ENCODE measurements at places on chromosomes 3 and 15.

DNA sequence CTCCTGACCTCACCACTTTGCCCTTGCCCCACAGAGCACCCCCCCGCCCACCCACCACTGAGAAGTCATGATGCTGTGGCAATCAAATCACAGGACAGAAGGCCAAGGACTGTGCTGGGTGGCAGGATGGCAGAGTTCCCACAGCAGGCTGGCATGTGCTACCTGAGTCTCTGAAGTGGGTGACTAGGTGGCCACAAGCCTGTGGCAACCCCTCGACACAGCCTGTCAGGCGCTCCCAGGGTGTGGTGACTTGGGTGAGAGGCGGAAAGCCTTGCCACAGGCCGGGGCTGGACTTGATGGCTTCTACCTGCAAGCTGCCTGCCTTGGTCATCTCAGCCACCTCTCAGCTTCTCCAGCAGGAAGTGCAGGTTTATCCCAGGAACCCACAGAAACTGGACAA is 15.6 kb upstream of the DUSP7 start:
- no peak for DNase-seq

DNA sequence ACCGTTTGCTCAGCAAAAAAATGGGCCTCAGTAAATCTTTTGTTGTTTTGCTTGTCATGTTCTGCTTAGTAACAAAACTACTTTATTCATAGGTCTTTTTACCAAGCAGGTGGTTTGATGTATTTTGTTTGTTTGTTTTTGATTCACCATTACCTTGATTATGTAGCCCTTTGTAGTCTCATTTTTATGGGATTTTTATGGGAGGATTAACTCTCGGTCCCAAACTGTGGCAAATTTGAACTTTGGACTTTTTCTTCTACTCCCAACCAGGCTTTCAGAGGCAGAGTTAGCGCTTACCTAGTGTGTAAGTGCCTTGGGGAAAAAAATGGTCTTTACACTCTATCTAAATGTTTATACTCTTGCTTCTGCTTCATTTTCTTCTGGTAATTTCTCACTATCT is 276.7 kb upstream of the POU1F1 start:
- no peak for DNase-seq

- no peak for DNase-seq
Measured at GRCh38 chr3:185713015-185713414, 111.8 kb downstream of the IGF2BP2 start.

DNA sequence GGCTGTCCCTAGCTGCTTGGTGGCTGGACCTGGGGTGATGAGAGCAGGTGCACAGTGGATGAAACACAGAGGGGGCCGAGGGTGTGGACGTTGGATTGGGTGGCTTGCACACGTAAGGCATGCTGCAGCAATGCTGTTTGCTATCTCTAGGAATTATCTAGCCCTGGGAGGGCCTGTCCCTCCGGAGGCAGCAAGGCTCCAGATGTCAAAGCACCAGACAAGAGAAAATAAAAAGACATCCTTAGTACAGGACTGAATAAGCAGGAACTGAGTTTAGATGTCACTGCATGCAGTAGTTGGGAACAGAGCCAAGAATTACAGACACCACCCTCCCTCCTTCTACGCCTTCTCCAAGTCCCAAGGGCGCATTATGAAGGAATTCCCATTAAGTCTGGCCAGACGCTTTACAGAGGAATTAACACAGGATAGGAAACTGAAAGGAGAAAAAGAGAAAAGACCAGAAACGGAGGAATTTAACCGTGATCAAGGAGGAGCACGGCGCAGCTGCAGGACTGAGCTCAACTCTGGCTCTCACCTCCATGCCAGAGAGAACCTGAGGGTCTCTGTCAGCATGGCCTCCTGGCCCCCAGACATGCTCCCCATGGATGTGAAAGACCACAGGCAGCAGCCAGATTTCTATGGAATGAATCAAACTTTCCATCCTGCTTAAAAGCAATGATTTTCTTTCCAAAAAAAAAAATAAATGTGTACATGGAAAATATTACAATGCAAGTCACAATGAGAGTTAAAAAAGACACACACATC is 13.8 kb downstream of the ATP10A start:
- peak; percentile 29 for DNase-seq

DNA sequence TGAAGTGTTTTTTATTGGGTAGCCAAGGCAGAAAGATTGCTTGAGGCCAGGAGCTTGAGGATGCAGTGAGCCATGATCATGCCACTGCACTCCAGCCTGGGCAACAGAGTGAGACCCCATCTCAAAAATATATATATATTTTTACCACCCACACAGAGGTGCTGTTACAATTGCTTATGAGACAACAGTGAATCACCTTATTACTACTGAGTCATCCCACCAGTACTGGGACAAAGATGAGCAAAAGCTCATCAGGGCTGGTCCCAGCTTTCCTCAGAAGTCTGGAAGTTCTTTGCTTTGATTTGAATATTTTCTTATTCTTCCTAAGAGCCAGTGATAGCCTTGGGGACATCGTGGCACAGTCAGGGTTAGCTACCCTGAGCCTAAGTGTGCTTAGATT is 207.7 kb downstream of the SOX2 start:
- no peak for DNase-seq

GRCh38 chr3:124360563-124360962 is 368.6 kb upstream of the ROPN1 start:
- DNase-seq: no peak

GRCh38 chr3:143601723-143602484 is 246.4 kb downstream of the SLC9A9 start:
- DNase-seq: peak; percentile 96

GRCh38 chr3:194205675-194206133 is 69.8 kb downstream of the HES1 start:
- DNase-seq: no peak

GRCh38 chr3:54345847-54346375 is 223.6 kb downstream of the CACNA2D3 start:
- no peak for DNase-seq

- no peak for DNase-seq
Measured at GRCh38 chr15:89888214-89888804, 5.5 kb downstream of the AP3S2 start.

GRCh38 chr3:51621091-51621892 is 49.8 kb upstream of the TEX264 start:
- no peak for DNase-seq

DNA sequence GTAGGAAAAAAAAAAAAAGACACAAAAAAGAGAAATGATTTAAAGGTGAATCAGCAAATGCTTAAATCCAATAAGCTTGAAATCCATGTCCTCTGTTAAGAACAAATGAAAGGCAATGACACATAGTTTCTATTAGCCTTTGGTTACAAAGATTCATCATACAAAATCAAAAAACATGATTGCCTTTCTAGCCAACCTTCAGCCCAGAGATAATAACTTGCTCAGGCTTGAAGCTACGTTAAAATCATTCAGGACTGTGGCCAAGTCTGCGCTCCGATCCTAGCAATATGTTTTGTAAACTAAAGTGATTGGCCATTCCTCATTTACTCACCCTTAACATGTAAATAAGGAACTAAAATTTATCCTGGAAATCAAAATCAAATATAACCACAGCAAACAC is 556.7 kb downstream of the FGF12 start:
- DNase-seq: no peak

DNA sequence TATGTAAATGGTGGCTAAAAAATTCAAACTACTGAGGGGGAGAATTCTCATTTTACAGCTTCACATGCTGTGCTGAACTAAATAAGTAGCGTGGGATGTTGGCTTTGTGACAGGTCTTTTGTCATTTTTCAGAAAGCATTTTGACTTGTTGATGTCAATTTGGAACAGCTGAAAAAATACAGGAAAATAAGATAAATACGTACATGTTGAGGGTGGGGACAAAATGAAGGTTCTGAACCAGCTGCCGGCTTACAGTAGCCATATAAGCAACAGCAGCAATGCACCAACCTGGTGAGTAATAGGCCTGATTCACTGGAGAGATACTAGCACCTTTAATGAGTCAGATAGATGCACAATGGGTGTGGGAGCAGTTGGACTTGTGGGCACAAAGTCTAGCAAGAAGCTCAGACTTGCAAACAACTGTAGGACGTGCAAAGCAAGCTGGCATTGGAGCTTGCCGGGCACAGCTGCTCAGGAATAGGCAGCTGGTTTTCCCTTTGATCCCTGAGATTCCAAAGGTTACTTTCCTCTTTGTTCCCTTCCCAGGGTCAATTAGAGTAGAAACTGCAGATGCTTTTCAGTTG is 12.9 kb downstream of the B3GNT5 start:
- DNase-seq: no peak

- no peak for DNase-seq
Measured at GRCh38 chr3:48561045-48561736, 2.4 kb downstream of the UCN2 start.

DNA sequence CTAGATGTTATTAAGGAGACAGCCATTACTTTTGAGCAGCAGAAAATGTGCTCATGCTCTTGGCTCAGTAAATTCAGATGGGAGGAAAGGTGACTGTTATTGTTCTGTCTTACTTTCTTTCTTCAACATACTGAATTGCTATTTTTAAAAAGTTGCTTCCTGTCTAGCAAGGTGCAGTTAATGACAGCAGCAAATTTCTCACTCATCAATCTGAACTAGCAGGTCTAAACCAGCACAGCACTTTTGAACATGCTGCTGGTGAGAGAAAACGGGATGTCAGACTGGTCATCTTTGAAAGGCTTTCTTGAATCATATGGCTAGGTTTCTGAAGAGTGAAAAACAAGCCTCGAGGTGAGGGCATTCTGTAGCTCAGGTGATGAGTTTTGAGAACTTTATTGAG is 384.7 kb downstream of the MFSD1 start:
- no peak for DNase-seq

DNA sequence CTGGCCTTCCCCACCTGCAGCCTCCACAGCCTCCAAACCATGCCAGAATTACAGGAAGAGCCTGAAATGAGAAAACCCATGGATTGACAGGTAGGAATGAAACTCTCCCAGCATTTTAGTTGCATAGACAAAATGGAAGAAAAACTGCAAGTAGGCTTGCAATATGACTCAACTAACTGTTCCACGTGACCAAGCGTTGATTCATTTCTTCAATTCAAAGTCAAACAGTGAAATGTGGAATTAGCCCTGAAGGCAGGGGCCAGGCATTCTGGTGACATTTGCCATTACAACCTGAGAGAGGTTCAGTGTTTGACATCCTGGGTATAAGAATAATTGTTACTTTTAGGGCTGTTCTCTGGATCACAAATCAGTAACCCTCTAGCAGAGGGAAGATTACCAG is 676.5 kb upstream of the CFAP20DC start:
- no peak for DNase-seq

DNA sequence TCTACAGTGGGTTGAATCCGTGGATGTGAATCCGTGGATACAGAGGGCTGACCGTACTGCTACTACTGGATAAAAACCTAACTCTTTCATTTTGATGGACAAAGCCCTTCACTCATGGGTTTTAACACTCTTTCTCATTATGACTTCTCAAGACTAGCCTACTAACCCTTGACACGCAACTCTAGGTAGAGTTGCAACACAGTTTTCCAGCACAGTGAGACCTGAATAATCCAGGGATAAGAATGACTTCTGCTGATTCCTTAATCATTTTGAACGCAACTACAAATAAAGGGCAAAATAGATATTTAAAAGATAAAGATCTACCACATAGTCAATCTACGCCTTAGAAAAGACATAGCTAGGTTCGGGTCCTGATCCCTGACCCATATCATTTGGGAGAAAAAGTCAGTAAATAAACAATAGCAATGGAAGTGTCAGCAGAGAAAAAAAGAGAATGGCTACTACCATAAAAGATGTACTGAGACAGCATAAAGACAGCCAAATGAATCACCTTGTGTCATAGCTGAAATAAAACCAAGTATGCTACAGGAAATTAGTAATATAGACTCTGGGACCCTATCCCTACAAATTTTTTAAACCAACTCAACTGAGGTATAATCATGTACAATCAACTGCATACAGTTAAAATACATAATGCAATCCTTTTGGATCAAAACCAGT is 87.6 kb downstream of the DPH6 start:
- DNase-seq: no peak

- DNase-seq: no peak
Measured at GRCh38 chr15:69557020-69557706, 104.5 kb downstream of the RPLP1 start.

DNA sequence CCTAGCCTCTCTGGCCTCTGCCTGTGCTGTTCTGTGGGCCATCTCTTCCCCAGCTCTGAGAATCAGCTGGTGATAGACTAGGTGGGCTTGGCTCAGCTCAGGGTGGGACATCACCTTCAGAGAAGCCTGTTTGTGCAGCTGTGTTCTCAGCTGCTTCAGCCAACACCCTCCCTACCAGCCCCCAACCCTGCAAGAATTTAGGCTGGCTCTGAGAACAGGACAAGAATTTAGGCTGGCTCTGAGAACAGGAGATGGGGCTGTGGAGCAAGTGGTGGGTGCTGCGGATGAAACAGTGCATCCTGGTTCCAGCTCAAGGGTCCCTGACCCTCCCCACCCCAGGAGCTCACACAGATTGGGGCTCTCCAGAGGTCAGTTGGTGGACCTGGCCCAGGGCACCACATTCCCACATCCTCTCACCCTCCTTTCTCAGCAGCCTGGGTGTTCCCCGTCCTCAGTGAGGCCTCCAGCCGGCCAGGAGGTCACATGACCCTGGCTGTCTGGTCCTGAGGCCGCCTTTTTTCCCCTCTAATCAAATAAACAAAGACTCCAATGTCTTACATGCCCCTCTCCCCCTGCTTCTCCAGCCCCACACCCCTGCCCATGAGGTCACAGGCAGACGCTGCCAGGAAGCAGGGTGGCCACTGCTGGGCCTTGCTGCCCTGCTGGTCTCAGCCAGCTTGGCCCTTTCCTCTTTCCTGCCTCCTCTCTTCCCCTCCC is 14.9 kb downstream of the PLEKHO2 start:
- DNase-seq: no peak

DNA sequence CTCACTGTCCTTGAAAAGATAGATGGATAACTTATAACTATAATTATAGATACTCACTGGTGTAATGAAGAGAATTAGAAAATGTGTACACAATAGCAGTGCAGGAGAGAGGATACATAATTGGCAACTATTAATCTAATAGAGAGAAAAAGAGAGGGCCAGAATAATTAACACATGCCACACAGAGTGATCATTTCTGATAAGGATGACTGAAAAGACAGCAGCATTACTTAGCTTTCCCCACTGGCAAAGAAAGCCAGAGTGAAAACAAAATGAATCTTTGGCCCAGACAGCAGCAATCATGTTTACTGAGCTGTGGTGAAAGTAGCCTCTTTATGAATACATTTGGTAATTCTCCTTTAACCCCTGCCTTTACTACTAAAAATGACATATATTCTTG is 493.3 kb upstream of the ROBO1 start:
- no peak for DNase-seq

GRCh38 chr3:71005702-71006321 is 577.7 kb downstream of the FOXP1 start:
- DNase-seq: no peak

GRCh38 chr3:152328841-152329240 is 60.1 kb downstream of the MBNL1 start:
- DNase-seq: peak; percentile 32

- no peak for DNase-seq
Measured at GRCh38 chr3:119494597-119494996, 3.8 kb upstream of the TIMMDC1 start.

- no peak for DNase-seq
Measured at GRCh38 chr3:172175254-172175599, 135.8 kb downstream of the FNDC3B start.

GRCh38 chr3:114318295-114318694 is 24.5 kb downstream of the TIGIT start:
- no peak for DNase-seq

All from urinary bladder (tissue), 4 donors.